Progenitor cell of endocrine pancreas (in vitro differentiated cells): ENCODE measurements at places on chromosomes 3 and 15.
A peak's percentile ranks its signal among the peaks of the same experiment; 100 is the strongest.

- no peak for DNase-seq
These were observed 8.8 kb upstream of the CPOX start for GRCh38 chr3:98602078-98602678.

DNA sequence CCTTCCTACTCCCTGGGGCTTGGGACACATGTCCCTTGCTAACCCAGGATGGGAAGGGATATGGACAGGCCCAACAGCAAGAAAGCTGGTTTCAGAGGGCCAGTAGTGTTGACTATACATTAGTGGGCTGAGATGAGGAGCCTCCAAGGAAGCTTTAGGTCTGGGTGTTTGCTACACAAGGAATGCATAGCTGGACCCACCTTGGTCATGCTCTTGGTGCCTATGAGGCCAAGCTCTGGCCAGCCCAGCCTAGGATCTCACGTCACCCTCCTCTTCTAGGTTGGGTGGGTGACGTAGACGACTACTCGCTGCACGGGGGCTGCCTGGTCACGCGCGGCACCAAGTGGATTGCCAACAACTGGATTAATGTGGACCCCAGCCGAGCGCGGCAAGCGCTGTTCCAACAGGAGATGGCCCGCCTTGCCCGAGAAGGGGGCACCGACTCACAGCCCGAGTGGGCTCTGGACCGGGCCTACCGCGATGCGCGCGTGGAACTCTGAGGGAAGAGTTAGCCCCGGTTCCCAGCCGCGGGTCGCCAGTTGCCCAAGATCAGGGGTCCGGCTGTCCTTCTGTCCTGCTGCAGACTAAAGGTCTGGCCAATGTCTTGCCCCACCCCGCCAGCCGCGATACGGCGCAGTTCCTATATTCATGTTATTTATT lies 653 bp upstream of the WDR6 start:
- no peak for DNase-seq

GRCh38 chr15:57528940-57529565 lies 62.7 kb upstream of the MYZAP start:
- DNase-seq = no peak

DNA sequence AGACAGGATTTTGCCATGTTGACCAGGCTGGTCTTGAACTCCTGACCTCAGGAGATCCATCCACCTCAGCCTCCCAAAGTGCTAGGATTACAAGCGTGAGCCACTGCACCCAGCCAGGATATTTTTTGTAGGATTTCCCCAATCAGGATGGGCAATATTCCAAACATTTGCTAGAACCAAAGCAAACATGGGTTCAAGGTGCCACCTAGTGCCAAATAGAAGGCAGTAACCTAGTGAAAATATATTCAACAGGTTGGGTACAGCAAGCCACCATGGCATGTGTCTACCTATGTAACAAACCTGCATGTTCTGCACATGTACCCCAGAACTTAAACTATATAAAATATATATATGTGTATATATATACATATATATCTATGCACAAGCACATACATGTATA lies 185.9 kb upstream of the CADM2 start:
- no peak for DNase-seq

- DNase-seq = no peak
These were observed 41.3 kb upstream of the TCAIM start for GRCh38 chr3:44297255-44297654.

GRCh38 chr15:60444289-60444912 lies 34.5 kb downstream of the ICE2 start:
- DNase-seq = no peak

- DNase-seq = peak; percentile 59
These were observed 475 bp downstream of the SPSB4 start for GRCh38 chr3:141051443-141052200.

GRCh38 chr3:33063651-33064051 lies 33.3 kb downstream of the GLB1 start:
- no peak for DNase-seq

DNA sequence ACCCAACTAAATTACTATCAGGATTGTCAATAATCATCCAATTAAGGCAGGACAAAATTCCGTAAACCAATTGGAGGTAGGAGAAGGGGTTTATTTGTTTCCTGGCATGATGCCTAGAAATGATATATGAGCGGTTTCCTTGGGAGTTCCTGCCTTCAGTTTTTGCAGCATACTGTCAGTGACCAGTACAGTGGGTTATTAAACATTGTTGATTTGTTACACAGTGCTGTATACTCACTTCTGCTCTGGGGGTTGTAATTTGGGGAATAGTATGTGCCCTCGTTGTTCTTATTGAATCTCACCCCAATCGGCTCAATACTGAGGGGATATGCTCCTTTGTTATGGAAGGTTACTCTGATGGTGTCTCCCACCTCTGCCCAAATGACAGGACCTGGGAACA lies 22.2 kb downstream of the CP start:
- no peak for DNase-seq

DNA sequence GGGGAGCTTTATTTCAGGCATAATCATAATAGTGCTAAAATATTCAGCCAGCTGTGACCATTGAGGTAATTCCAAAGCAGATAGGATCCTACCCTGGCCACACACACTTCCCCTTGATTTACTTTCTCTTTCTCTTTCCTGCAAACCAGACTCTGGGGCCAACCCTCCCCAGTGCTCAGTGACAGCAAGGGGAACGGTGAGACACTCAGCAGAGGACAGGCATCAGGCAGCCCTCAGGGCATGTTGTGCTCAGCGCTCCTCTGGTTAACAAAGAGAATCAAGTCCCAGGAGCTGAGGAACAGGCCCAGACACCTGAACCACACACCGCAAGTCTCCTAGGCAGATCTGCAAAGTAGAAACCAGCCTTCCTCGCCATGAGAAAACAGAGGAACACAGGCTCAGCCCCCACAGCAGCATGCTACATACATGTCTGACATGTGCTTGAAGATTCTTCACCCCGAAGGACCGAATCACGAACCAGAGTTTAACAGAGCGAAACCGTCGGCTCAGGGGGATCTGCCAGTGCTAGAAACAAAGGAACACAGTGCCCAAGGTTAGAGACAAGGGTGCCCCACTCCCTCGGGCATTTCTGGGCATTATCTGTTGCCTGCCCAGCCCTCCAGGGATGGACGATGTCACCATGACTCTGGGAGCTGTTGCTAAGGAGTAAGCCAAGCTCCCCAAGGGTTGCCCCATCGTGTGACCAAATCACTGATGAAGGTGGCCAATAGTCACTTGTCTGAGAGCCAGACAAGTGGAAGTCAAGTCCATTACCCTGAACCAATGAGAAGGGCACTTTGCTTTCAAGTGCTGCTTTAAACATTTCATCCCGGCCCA lies 17.5 kb downstream of the HDC start:
- no peak for DNase-seq

DNA sequence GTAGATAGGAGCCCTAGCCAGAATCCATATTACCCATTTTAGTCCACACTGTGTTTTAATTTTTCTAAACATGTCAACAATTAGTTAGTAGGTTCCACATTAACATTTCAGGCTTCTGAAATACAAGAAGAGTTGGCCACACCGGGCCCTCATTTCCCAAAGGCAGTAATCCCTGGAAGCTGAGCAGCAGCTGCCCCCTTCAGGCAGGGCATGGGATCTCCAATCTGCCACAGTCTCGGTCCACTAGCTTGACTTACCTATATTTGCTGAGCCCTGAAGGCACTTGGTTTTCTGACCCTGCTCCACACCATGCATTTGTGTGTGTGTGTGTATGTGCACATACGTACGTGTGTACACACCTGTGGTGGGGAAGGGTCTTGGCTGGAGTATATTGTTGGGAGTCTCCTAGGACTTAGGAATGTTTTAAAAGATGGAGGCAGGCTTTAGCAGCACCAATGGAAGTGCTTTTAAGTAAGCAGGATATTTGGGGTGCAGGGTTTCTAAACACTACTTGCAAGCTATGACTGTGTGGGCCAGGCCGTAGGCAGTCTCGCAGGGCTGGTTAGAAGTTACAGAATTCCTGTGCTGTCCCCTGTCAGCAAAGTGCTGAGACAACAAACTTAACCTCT lies 71.2 kb upstream of the SOX14 start:
- peak; percentile 41 for DNase-seq

- no peak for DNase-seq
These were observed 97.0 kb upstream of the SNRPN start for GRCh38 chr15:24857763-24858162.

DNA sequence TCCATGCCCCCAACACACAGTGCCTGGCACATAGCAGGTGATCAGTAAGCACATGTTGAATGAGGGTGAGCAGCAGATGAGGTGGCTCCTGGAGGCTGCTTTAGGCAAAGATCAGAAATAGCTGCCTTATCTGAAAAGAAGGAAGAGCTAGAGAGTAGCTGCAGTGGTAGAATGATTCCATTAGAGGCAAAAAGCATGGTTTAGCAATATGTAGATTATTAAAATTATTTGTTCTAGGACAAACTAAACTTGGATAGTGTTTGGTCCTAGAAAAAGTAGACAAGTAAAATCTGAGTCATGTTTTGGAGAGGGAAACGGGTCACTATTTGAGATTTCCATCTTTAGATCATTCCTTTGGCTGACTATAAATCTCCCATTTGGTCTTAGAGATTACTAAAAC lies 32.1 kb downstream of the KIF7 start:
- no peak for DNase-seq

DNA sequence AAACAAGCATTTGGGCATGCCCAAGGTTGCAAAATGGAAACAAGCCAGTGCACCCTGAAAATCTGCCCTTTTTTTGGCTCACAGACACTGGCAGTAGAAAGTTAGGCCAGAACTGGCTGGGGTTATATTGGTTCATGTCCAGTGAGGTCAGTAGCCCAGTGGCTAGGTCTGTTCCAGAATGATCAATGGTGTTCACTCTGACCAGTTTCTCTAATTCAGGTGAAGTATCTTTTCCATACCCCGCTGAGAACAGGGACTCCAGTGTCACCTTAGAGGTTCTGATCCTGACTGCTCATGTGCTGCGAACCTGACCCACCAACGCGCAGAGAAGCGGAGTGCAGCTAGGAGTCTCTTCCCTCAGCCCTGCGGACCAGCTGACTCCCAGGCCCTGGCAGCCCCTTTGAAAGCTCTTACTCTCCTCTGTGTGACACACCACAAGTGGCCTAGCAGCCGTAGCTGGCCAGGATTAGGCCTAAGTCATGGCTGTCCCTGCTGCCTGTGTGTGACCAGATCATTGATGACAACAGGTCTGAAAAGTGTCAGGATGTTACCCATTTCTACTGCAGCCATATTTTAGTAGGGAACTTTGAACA lies 123.5 kb downstream of the GHSR start:
- DNase-seq = no peak

DNA sequence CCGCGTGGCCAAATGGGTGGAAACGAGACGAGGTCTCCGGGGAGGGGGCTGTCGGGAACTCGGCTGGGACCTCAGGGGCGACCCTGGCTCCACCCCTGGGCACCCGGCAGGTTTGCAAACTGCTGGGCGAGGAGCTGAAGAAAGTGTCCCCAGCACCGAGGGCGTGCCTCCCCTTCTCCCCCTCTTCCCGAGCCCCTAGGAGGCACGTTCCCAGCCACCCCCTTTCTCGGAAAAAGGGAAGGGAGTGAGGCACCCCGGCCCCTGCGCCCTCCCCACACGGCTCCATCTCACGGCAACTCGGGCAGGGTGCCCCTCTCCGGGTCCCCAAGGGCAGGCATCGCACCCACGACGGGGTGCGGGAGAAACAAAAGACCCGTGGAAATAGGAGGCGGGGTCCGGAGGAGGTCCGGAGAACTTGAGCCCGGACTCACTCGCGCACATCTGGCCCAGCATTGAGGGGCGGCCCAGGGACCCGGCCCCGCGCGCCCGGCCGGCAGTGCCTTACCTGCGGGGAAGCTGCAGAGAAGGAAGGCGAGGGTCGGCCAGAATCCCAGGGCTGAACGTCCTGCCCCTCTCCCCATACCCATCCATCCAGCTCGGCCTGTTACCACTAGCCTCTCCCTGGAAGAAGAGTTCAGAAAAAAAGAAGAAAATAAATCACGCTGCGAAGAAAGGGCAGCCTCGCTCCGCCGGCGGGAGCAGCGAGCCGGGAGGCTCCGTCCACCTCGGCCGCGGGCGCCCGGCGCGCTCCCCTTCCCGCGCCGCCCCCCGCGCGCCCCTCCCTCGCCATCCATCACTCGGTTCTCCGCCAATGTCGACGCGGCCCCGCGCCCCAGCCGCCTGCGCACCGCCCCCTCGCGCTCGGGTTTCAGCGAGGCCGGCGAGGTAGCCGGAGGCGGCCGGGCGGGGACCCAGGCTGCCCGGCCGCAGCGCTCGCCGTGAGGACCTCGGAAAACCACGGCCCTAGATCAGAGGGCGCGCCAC lies 16.3 kb downstream of the RGMA start:
- peak; percentile 68 for DNase-seq

DNA sequence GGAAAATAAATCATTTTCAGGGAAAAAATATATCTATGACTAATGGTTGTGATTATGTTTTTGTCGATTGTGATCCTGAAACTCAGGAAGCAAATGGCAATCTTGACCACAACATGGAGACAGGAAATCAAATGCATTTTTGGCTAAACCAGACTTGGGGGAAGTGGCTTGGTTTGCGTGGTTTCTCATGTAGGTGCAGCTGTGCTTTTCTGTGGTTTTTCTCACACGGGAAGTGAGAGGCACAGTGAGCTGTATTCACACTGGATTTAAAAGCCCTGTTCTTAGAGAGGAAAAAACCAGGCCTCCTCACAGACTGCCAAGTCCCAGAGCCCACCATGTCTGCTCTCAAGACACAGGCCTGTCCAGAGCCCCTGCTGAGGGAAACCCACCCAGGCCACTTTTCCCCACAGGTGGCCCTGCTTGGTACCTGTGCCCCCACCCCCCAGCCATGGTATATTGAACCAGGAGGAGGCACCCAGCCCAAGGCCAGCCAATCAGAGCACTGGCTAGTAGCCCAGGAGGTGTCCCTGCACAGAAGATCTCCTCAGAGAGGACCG lies 46.1 kb downstream of the BTD start:
- no peak for DNase-seq

DNA sequence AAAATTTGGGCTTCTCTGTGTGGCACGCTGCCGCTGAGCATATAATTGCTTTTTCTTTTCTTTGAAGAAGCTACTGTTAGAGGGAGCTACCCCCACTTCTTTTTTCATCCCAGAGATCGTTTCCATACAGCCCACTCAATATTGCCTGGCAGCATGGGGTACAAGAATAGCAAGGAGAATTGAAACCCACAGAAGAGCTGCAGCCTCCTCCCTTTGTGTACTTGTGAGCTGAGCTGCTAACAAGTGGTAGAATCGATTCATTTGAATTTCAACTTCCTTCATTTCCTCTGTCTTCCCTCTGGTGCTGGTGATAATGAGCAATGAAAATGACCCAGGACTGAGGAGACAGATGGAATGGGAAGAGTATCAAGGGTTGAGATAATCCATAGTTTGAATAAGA lies 64.9 kb downstream of the LRRC3B start:
- DNase-seq = no peak

DNA sequence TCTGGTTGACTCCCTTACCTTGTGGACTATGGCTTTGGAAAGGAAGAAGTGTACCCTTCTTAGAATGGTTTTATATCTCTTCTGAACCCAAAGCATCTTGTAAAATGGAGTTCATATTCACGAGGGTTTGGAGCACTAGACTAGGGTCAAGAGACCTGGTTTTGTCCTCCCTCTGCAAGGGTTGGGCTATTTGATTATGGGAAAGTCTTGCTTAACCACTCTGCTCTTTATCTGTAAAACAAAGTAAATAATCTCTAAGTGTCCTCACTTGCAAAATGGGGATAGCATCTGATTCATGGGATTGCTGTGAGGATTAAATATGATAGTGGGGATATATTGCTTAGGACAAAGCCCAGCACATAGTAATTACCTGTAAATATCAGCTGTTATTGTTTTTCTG lies 17.9 kb upstream of the SLC2A2 start:
- DNase-seq = no peak

GRCh38 chr3:156493887-156494286 lies 61.0 kb downstream of the SSR3 start:
- no peak for DNase-seq

- no peak for DNase-seq
These were observed 95.4 kb upstream of the DAZL start for GRCh38 chr3:16700651-16701050.

- no peak for DNase-seq
These were observed 18.6 kb downstream of the ARRDC4 start for GRCh38 chr15:97979140-97979520.
